ENCODE measurements at places on chromosomes 5 and 9.

- DNase-seq, result no peak
Observed at GRCh38 chr5:172830876-172831662, 3.0 kb upstream of the ERGIC1 start.

DNA sequence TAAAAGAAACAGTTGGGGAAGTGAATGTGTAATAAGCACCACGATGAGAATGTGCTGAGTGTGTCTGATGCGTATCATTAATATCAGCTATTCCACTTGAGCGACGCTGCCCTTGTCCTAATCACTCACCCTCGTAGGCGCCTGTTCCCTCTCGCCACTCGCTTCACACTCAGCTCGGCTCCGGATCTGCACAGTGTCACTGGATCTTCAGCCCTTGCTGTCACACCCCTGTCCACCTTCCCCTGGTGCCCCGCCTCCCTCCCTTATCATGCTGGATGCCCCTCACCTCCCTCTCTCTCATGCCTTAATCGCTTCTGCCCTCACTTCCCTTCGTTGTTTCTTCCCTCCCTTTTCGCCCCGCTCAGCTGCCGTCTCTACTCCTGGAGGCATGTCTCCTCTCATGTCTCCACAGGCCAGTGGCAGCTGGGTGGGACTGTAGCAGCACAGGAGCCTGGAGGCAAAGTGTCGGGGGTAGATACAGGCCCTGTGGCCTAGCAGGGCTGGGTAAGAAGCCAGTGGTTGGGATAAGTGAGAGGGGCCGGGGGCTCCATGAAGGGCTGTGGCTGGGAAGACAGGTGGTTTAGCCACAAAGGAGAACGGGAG is 43.5 kb downstream of the ANKDD1B start:
- no peak for DNase-seq

GRCh38 chr9:85898332-85898731 is 42.6 kb upstream of the NAA35 start:
- DNase-seq, result no peak

DNA sequence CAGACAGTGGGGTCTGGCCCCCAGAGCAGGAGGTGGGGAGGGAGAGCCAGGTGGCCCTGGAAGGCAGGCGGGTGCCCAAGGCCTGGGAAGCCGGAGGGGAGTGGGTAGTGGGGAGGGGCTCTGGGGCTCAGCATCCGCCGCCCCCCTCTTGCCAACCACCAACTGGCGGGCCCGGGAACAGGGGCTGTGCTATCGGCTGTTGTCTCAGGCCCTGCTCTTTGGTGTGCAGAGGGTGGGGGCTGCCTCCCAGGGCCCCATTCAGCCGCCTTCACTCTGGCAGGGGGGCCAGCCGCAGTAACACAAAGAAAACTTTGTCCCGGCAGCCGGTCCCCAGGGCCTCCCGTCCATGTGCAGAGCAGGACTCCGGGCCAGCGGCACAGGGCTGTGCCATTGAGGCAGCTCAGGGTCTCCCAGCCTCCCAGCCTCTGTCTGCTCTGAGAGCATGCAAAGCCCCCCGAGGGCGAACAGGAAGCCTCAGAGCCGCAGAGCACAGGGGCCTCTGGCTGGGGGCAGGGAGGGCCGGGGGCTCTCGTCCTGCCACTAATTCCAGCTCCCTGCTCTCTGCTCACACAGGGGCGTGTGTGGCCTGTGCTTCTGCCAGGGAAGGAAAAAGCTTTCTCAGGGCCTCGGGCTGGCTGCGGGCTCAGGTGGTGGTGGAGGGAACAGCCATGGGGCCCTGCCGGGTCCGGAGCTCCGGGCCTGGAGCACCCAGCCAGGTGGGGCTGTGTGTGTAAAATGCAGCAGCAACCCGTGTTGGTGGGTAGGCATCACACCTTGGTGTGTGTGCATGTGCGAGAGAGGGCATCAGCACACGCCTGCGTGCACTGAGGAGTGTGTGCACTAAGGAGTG is 54.2 kb upstream of the NOTCH1 start:
- DNase-seq, result no peak

DNA sequence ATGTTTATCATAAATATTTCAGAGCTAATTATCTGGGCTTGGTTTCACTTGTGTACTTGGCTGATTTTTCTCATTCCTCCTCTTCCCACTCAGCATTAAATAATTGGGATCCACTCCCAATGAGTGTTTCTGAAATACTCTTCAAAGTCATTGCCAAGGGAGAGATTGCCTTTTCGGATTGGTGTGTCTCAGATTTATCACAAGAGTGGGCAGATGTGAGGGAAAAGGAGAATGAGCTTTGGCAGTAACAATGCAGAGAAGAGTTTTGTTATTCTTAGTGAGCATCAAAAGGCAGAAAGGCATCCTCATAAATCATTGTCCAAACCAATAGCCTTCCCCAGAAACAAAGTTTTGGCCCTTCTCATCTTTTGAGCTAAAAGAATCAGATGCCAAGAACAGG is 79.2 kb downstream of the SEMA5A start:
- DNase-seq, result no peak

GRCh38 chr5:20109326-20109725 is 121.3 kb upstream of the CDH18 start:
- DNase-seq, result no peak

DNA sequence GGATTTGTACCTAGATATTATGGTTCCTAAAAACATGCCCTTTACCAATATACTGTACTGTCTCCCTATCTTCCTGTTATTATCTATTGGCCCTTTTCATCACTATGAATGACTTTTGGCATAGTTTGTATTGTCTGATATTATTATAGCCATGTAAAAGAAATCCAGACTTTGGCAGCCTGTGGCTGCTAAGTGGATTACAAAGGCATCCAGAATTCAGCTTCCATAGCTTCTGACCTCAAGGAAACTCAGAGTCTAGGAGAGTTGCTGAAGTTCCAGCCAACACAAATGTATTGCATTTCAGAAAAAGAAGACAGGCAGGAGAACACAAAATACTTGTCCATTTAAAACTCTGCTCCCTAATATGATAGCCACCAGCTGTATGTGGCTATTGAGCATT is 319.2 kb upstream of the MPDZ start:
- DNase-seq, result no peak

GRCh38 chr5:110812639-110813038 is 73.8 kb downstream of the SLC25A46 start:
- DNase-seq, result no peak

DNA sequence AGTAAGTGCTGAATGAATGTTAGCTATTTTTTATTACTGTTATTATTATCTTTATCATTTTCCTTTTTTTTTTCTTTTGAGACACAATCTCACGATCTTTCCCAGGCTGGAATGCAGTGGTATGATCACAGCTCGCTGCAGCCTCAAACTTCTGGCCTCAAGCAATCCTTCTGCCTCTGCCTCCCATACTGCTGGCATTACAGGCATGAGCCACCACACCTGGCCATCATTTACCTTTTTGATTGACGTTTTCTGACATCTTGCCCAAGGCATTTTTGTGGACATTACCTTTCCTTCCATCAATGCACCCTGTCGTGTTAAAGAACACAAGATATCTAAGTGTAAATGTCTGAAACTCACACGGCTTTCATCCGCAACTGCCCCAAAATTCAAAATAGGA is 138.2 kb downstream of the GAS1 start:
- DNase-seq, result no peak

- DNase-seq, result no peak
Observed at GRCh38 chr9:101791533-101791932, 53.1 kb upstream of the GRIN3A start.

- DNase-seq, result no peak
Observed at GRCh38 chr5:95102080-95102479, 182.8 kb downstream of the MCTP1 start.

DNA sequence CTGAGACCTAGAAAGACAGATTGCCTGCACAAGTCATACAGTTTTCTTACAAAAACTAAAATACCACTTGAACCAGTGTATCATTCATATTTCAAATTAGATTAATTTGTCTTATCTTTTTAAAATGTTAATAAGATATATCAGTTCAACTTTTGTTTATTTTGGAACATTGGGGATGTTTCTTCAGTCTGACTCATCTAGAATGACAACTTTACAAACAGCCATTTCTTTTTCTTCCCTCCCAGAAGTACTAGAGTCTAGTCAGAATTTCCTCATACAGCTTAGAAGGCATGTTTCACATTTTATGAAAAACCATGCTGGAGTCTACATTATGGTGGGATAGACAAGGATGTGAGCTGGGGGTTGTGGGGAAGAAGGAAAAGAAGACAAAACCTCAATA is 262.5 kb downstream of the NFIB start:
- DNase-seq, result no peak
